ENCODE measurements at places on chromosomes 5 and 9.

DNA sequence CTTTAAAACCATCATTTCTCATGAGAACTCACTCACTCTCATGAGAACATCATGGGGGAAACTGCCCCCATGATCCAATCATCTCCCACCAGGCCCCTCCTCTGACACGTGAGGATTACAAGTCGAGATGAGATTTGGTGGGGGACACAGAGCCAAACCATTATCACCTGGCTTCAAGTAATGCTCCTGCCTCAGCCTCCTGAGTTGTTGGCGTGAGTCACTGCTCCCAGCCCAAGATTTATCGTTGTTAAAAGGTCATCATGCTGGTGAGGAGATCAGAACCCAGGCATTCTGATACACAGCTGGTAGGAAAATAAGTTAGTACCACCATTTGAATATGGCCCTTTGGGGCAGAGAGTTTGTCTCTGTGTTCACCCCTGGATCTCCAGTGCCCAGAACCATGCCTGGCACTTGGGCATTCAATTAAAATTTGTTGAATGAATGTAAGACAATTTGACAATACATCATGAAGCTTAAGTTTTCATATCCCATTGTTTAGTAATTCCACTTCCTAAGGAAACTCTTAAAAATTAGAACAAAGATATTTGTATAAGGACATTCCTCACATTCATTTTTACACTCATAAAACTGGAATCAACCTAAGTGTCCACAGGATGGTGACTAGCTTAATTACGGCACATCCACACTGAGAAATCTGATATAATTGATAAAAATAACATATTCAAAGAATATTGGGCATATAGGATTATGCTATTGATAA, 58.0 kb upstream of the COL15A1 start:
- no peak for DNase-seq

DNA sequence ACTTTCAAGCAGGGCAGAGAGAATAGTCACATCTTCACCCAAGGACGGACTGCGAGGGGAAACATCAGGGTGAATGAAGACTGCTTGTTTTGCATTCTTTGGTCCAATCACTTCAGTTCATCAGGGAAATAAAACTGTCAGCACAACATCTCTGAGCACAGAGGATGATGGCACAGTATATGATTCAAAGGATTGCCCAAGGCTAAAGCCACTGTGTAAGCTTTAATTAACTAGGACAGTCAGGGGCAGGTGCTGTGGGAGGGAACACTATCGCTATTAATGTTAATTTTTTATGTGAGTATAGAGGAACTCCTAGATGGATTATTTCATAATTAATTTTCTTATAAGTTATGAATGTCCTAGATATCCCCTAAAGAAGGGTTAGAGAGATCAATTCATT, 112.1 kb downstream of the BASP1 start:
- no peak for DNase-seq

GRCh38 chr9:37424686-37425297, 2.3 kb downstream of the GRHPR start:
- no peak for DNase-seq

GRCh38 chr9:731474-731873, 110.0 kb upstream of the DMRT1 start:
- no peak for DNase-seq

DNA sequence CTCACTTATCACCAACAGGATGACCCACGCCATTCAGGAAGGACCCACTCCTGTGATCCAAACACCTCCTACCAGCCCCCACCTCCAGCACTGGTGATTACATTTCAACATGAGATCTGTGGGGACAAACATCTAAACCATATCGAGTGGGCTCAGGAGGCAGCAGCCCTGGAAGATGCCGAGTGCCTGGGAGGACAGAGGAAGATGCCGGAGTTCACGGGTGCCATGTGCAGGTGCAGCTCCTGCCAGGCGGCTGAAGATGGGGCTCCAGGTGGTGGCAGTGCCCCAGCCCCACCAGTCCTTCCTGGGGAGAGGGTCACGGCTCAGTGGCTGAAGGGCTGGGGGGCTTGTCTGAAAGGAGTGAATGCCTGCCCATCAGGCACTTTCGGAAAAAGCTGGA, 6.1 kb upstream of the CEP72 start:
- DNase-seq, result no peak

DNA sequence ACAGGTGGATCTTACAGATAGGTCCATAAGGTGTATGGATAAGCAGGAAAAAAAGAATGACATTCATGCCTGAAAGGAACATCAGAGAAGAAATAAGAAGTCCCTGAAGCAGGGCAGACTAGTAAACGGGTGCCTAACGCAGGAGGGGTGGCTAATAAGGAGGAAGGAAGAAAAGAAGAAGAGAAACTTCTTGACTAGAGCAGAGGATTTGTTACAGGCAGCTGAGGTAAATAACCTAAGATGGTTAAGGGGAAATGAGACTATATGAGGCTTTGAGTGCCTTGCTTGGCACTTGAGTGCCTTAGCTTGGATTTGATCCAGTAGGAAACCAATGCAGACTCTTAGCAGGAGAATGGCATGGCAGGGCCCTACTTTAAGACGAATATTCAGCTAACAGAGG, 313.5 kb upstream of the PDE4D start:
- no peak for DNase-seq

All from stimulated activated CD8-positive, alpha-beta memory T cell treated with anti-CD3 and anti-CD28 coated beads, Interleukin-4, amount 100 ng/mL, for 1 hour (primary cell).